NCI-H2081 treated with DMSO at 0.1 percent for 48 hours (cell line): ENCODE measurements at places on chromosomes 4 and X.

GRCh38 chr4:107009196-107009968 is 26.7 kb downstream of the DKK2 start:
- no peak for DNase-seq

DNA sequence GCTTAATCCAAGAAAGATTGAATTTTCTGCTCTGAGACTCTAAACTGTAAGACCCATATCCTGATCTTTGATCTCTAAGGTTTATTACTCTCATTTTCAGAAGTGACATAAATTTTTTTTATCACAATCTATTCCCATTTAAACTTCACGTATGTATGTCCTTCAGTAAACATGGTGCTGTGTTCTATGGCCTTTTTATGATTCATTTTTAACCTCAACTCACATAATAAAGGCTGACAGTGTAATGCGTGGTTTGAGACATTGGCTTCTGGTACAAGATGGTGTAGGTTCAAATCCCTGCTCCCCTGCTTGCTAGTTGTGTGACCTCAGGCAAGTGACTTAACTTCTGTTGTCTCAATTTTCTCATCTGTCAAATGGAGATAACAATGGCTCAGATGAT is 306.0 kb upstream of the AADAT start:
- DNase-seq: no peak

DNA sequence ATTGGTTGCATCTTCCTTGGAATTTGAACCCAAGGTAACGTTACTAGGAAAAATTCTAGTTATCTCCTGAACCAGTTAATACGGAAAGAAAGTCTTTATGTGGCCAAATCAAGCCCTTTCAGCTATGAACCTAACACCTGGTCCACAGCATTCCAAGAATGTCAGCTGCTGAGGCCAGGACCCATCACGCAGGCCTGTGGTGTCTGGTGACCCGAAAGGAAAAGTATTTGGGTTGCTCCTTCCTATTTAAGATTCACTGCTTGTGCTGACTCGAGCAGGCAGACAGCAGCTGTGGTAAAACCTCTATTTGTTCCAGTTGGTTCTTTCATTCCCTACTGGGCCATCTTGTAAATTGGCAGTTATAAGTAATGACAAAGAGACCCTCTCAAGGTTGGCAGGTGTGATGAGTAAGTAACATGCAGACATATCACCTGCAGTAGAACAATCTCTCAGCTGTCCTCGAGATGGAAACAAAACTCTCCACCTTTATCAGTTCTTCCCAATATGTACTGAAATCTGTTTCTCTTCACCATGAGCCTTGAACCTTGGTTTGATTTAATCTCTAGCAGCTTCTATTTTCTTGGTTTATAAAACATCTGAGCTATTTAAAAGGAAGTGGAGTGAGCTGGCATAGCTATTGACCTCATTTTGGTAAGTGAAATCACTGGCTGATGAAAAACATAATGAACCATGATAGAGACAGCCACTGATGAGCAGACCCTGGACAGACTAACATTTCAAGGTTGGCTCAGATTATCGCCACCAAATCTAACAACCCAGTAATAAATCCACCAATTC is 182.1 kb upstream of the SMIM31 start:
- no peak for DNase-seq

DNA sequence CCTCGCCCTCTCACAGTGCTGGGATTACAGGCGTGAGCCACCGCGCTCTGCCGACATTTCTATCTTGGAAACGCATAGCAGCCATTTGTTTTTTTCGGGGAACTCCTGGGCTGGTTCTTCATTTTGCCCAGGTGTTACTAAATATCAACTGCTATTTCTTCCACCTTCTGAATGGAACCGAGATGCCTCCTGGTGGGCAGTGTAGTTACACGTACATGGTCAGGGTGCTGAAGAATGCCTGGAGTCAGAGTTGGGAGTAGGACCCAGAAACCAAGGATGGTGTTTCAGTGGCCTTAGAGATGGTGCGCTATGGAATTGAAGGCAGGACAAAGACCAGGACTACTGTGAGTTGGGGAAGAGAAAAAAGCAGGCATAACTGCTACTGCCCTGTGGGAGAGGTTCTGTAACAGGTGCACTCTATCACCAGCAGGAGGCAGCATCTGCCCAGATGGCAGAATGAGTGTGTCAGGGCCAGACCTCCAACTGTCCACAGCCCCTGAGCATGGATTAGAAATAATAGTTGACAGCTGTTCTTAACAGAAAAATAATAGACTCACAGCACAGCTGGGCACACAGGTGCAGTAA is 81.7 kb downstream of the ZC4H2 start:
- no peak for DNase-seq

DNA sequence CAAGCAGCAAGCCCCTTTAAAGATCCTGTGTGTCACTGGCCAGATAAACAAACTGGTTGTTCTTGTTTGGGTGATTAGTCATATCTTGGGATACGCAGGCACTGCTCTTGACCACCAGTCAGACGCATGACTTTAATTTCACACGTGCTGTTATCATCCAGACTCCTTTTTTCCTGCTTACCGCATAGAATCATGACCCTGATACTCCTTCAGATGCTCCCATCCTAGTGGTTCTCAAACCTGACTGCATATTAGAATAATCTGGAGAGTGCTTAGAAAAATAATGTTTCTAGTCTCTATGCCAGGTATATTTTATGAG is 78.8 kb downstream of the CLDN22 start:
- DNase-seq: no peak

DNA sequence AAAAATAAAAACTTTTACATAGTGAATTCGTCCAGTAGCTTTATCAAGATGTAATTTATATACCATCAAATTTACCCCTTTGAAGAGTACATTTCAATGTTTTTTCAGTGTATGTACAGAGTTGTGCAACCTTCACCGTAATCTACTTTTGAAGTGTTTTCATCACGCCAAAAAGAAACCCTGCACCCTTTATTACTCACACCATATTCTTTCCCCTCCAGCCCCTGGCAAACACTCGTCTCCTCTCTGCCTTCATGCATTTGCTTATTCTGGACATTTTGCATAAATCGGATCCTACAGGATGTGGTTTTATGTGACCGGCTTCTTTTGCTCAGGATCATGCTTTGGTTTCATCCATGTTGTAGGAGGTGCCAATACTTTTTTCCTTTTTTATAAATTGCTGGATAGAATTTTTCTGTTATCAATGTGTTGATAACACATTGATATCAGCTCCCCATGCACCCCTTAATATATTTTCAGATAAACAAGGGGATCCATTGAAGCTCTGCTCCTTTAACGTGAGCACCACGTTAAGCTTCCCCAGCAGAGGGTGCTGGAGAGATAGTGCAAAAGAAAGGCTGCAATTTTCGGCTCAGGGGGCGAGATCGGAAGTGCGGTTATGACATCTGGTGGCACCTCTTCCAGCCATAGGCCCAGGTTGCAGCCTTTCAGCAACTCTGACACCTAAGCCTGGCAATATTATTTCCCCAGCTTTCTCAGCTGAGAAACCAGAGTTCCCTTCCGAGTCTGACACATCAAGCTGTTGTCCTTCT is 100.1 kb upstream of the VCX3B start:
- DNase-seq: no peak

DNA sequence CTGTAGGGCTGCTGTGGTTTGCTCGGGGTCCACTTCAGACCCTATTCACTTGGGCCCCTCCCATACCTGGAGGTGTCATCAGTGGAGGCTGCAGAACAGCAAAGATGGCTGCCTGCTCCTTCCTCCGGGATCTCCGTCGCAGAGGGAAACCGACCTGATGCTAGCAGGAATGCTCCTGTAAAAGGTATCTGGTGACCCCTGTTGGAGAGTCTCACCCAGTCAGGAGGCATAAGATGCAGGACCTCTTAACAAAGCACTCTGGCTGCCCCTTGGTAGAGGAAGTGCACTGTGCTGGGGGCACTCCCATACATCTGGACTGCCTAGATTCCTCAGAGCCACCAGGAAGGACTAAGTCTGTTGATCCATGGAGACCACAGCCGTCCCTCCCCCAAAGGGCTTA is 296.9 kb downstream of the GRID2 start:
- no peak for DNase-seq

DNA sequence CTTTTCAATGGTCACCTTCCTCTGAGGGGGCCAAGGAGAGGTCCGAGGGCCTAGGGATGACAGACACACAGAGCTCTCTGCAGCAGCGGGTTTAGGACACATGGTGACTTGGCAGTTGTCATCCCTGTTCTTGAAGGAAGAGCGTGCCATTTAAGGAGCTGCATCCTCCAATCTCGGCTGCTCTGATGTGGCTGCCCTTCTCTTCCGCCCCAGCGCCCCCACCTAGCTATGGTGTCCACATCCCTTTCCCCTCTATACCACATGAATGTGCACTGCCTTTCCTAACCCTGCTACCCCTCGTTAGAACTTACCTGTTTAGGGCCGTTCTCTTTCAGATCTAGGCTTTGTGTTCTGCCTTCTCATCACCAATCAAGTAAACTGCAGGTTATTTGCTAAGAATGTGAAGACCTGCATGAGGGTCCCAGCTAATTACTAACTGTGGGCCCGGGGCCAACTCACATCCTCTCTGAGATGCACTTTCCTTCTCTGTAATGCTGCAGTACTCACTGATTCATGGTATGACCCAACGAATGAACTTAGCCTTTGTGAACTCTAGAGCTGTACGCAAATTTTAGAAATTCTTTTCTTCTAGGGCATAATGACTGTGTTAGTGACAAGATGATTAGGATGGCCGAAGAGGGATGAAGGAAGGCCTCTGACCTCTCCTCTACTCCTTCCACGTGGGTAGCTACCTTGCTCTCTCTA is 38.2 kb downstream of the CHST7 start:
- no peak for DNase-seq

DNA sequence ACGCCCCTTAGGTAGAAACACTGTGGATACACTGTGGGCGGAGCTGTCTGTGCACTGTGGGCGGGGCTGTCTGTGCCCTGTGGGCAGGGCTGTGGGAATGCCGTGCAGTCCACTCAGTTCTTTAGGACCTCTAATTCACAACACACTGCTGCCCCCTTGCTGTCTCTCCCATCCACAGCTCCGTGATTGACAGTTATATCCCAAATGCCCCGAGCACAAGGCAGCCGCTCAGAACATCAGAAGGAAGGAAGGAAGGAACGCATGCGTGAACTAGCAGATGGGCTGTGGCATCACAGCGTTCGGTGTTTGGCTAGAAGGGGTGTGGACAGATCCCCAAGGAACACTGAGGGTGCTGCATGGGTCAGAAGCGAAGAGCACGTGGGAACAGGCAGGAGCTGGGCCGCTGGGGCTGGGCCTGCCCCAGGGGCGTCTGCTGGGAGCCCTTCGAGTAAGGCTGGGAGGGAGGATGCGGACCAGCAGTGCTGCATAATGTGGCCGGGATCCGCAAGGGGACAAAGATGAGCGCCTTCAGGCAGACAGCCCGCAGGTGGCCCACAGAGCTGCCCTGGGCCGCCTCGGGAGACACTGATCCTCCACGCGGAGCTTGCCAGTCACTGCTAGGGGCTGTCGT is 29.8 kb downstream of the ACOX3 start:
- DNase-seq: no peak

DNA sequence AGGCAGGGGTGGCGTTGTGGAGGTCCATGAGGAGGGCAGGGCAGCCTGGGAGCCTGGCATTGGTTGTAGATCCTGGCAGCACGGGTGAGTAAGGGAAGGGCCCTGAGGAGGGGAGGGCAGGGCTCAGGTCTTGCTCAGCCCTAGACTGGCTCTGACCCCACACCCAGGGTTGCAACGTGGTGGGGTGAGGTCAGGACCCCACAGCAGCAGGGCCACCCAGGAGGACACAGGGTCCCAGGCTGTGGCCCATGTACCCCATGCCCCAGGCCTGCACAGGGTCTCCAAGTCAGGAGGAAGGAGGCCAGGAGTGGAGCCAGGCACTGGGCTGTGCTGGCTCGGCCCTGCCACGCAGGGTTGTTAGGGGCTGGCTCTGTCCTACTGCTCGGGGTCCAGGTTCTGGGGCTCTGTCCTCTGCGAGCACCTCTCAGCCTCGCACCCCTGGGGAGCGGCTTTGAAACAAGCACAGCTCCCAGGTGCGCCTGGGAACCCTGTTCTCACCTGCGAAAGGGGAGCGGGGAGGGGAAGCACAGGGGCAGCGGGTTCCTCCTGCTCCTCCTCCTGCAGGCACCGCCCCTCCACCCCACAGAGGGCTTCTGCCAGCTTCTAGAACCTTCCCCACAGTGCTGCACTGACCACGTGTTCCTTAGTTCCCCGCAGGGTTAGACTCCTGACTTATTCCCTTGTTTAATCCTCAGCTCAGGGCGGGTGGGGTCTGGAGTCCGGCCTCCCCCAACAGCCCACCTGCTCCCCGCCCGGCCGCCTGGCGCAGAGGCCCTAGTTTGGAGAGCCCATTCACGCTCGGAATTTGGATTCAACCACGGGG is 20.4 kb downstream of the MSANTD1 start:
- no peak for DNase-seq

GRCh38 chr4:42625329-42625728 is 31.6 kb downstream of the ATP8A1 start:
- no peak for DNase-seq

DNA sequence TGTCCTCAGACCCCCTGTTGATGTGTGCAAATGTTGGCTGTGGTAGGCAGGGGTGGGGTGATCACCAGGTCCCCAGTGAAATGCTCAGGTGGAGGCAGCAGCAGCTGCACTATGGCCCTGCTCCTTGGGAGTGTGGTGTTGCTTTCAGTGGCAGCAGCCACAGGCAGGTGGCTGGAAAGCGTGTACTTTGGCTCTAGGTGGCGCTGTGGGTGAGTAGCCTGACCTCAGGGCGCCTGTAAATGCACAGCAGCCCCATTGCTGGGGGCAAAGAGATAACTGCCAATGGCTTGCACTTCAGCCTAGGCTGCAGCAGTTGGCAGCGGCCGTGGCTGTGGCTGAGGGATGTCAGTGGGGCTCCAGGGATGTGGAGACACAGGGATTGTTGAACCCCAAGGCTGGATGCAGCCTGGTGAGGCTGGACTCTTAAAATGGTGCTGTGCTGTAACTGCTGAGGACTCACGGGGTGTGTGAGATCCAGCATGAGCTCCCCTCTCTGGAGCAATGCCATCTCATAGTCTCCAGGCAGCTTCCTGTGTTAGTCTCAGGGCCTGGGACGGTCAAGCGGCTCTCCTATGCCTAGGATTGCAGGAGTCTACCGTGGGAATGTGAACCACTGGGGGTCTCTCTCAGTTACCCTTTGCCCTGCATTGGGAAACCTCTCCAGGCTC is 421.7 kb upstream of the HTR2C start:
- DNase-seq: no peak

DNA sequence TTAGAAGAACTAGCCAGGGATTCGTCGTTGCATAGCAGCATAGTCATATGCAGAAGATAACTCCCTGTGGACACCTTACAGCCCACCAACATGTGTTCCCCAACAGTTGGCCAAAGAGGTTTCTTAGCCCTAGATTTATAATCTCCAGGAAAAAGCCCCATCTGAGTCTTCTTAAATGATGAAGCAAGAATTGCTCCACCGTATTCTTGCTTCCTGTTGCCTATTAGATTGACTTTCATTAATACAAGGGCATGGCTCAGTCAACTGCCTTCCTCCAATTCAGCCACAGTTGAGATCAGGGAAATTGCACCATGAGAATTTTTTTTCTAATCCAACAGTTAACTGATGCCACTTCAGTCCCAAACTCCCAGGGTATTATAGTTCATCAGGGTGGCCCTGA is 5.2 kb upstream of the AFF2 start:
- no peak for DNase-seq

- no peak for DNase-seq
Measured at GRCh38 chrX:70301716-70302115, 11.8 kb downstream of the KIF4A start.

- no peak for DNase-seq
Measured at GRCh38 chr4:85113706-85114105, 147.2 kb upstream of the WDFY3 start.

- no peak for DNase-seq
Measured at GRCh38 chr4:3797831-3798790, 31.9 kb downstream of the ADRA2C start.
